Anterior cingulate cortex (tissue), 58 donors: ENCODE measurements at places on chromosomes 3 and 15.

DNA sequence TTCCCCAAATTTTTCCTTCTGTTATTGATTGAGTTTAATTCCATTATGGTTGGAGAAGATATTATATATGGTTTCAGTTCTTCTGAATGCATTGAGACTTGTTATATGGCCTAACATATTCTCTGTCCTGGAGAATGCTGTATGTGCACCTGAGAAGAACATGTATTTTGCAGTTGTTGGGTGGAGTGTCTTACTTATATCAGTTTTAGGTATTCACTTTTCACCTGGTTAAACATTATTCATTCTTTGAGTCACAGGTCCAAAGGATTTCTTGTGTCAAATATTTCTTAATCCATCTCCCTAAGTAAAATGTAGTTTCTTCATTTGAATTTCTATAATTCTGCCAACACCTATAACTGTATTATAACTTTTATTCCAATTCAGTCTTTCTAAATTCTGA, 17.8 kb downstream of the ACKR2 start:
- no peak for DNase-seq

- no peak for DNase-seq
These were observed 18.3 kb downstream of the MAP2K1 start for GRCh38 chr15:66405007-66405406.

- no peak for DNase-seq
These were observed 24.4 kb downstream of the PTPN23 start for GRCh38 chr3:47404955-47405790.

- no peak for DNase-seq
These were observed 92.0 kb downstream of the FAM43A start for GRCh38 chr3:194777729-194778128.

GRCh38 chr3:1072041-1072440, 20.8 kb upstream of the CNTN6 start:
- DNase-seq, result no peak

DNA sequence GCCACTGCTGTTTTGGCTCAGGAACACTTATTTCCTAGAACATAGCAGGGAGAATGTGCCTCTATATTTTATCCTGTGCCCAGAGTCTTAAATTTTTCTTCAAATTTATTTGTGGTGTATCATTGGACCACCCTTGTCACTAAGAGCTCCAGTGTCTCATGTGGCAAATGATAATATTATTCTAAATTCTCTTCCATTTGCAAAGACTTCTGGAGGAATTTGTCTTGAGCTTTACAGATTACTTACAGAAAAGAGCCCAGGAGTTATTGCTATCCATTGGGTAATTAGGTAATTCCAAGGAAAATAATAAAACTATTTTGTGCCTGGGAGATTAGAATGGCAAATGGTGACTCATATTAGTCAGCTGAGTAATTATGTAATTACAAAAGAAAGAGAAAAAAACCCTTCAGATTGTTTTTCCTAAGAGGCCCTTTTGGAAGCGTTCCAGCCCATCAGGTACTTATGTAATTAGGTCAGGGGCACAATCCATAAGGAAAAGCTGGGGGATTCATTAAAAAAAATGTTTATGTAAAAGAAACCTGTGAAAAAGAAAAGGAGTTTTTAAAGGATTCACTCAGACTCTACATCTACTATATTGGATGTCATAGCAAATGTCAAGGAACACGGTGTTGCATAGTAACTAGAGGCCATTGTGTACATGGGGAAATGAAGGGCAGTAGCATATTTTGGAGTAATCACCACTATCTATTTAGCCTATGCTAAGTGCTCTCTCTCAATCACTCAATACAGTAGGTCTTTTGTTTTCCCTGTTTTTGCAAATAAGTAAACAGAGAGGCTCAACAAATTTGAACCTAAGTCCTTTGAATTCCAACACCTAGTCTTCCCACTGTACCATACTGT, 380.9 kb upstream of the RARB start:
- DNase-seq, result no peak

- DNase-seq, result no peak
These were observed 50.1 kb downstream of the HEG1 start for GRCh38 chr3:125005676-125006075.

GRCh38 chr3:49378249-49378895, 20.2 kb upstream of the GPX1 start:
- DNase-seq, result no peak

DNA sequence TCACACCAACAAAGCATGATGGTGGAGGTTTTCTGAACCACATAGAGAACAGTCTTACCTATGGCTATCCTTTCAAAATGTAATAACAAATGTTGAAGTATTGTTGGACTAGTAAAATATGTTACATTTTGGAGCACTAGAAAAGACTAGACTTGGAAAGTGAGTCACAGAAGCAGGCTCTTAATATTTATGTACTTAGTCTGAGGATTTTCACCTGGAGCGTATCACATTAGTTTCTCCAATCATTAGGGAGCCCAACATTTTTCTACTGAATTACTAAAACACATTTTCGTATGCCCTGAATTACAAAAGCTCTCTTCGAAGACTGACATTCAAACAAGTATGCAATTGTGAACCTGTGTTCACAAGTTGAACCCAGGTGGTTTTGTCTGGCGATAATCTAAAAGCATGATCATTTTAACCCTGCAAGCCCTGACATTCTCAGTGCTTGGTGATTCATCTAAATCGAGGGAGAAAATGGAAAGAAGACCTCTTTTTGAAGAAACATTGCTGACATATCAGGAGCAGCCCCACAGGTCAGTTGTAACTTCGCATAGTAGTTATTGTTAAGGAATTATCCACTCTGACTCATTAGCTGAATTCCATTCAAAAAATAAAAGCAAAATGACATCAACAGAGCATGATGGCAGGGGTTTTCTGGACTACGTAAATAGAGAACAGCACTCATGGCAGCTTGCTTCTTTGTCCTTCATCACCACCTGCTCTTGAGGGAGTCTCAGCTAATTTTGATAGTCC, 679.8 kb upstream of the NECTIN3 start:
- DNase-seq, result no peak
